ENCODE measurements at places on chromosomes 3 and 15.

GRCh38 chr15:100853676-100854440 is 25.8 kb upstream of the ALDH1A3 start:
- no peak for DNase-seq

DNA sequence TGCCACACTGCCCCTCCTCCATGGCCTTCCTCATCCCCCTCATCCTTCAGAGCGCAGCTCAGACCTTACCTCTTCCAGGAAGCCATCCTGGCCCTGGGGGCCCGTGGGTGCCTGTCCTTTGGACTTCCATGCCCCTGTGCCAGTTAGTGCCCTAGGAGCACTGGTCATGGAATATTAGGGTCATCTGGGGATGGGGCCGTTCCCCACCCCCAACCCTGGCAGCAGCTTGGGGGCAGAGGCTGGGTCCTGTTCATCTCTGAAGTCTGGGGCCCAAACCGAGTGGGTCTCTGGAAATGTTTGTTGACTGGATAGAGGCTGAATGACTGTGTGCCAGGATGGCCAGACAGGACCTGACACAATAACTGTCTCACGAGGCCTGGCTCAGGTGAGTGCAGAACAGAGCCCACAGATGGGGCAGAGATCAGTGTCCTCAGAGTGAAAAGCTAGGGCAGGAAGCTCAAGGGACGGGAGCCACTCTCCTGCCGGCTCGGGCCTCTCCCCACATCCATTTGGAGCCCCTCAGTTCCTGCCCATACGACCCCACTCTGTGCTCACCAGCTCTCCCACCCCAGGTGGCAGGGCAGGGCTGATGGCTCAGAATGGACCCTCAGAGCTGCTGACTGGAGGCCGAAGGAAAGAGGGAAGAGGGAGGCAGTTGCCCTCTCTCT is 62.5 kb downstream of the TLE3 start:
- DNase-seq = no peak

GRCh38 chr3:94159062-94159828 is 96.4 kb downstream of the NSUN3 start:
- peak; percentile 23 for DNase-seq

DNA sequence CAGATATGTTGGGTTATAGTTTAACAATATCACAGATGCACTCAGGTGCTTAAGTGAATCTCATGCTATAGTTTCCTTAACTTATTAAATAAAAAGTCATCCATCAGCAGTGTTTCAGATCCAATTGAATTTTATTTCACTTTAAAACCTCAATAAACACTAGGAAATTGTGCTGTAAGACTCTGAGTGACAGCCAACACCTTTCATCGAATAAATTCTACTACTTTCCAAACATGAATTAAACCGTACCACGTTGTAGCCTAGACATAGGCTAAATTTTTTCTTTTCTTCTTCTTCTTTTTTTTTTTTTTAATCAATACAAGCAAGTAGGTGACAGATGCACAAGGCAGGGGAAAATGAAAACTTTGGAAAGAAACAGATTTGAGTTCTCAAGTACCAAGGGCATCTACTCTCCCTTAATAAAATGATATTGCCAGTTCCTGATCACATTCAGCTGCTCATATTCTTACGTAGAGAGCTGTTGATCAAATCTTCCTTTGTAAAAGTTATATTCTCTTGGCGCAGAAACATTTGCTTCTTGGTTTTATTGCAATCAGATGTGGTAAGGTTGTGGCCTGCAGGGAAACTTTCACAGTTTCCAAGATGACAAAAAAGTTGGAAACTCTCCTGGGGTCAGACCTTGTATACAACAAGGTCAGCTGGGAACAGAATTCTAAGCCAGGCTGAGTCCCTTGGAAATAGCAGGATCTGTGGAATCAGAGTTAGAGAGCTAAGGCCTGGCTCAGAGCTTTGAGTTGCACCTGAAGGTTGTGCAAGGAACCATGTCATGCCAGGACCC is 147.7 kb downstream of the CD47 start:
- DNase-seq = no peak

DNA sequence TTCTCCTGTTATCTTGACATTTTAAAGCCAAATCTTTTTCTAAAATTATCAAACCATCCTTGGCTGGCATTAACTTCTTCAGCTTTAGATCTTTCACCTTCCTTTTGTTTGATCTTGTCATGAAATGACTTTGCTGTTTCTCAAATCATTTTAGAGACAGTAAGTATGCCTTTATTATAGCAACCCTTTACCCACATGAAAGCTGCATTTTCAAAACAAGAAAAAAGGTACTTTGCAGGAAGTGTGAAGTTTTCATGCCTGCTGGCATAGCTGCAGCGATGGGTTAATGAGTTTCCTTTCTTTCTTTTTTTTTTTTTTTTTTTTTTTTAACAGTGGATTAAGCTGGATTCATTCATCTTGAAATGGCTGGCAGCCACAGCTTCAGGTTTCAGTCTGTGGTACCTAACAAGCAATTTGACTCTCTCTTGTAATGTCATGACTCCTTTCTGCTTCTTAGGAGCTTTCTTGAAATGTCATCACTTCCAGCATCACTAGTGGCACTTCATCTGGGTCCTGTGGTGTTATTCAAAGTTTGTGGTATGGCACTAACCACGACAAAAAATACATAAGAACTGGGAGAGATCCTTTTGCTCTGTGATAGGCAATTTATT is 18.8 kb downstream of the SLC25A26 start:
- no peak for DNase-seq

DNA sequence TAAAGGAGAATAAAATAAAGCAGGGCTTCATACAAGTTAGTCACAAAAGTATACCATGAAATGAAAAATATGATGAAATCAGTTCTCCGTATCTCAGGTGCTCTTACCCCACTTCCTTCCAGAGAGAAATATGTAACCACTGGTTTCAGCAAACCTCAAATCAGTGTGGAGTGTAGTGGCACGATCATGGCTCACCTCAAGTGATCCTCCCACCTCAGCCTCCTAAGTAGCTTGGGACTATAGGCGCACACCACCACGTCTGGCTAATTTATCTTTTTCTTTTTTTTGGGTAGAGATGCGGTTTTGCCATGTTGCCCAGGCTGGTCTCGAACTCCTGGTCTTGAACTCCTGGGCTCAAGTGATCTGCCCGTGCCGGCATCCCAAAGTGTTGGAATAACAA is 24.2 kb downstream of the DENND4A start:
- DNase-seq = no peak

- no peak for DNase-seq
Observed at GRCh38 chr3:122725106-122725505, 44.5 kb downstream of the PARP14 start.
